ENCODE measurements at places on chromosomes 11 and 22.

GRCh38 chr11:88383447-88383846 is 45.9 kb upstream of the CTSC start:
- DNase-seq, result no peak

DNA sequence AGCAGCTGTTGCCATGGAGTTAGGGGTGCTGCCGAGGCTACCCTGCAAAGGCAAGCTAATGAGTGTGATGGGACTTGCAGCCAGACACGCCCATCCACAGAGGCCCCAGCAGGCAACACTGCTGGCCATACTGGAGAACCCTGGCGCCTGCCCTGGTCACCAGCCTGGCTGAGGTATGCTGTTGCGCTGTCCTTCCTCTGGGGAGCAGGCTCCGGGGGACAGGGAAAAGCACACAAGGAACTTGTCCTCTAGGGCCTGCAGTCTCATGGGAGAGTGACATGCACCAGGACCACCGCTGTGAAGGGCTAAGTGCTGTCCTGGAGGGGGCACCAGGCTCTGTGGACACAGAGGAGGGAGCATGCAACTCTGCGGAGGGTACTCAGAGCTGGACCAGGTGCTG is 35.8 kb downstream of the TOM1 start:
- no peak for DNase-seq

GRCh38 chr11:57667117-57667735 is 688 bp upstream of the ZDHHC5 start:
- DNase-seq, result peak; percentile 79

GRCh38 chr11:121082670-121083069 is 18.4 kb upstream of the TECTA start:
- no peak for DNase-seq

DNA sequence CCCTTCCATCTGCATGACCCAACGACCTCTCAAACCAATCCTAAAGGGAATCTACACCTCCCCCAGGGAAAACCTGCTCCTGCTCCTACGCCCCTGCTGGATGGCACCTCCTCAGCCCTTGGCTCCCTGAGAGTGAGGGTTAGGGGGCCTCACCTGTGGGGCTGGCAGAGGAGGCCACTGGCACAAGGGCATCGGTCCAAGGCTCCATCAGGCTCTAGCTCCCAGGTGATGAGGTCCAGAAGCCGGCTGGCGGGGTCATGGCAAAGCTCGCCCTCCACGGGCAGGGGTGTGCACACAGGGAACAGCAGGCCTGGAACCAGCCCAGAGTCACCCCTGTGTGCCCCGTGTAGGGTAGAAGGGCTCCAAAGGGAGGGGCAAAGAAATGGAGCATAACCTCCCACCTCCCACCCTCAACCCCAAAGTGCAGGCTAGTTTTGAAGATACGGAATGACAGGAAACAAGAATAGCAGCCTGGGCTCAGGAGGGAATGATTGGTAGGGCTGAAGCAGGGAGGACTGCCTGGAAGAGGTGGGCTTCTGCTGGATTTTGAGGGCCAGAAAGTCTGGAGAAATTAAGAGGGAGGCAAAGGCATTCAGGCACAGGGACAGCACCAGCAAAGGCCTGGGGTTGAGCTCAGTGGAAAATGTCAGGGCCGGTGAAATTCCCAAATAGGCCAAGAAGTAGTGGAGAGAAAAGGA is 42.6 kb downstream of the DKK3 start:
- no peak for DNase-seq

- DNase-seq, result no peak
These were observed 25.9 kb upstream of the HTATIP2 start for GRCh38 chr11:20337526-20338154.

DNA sequence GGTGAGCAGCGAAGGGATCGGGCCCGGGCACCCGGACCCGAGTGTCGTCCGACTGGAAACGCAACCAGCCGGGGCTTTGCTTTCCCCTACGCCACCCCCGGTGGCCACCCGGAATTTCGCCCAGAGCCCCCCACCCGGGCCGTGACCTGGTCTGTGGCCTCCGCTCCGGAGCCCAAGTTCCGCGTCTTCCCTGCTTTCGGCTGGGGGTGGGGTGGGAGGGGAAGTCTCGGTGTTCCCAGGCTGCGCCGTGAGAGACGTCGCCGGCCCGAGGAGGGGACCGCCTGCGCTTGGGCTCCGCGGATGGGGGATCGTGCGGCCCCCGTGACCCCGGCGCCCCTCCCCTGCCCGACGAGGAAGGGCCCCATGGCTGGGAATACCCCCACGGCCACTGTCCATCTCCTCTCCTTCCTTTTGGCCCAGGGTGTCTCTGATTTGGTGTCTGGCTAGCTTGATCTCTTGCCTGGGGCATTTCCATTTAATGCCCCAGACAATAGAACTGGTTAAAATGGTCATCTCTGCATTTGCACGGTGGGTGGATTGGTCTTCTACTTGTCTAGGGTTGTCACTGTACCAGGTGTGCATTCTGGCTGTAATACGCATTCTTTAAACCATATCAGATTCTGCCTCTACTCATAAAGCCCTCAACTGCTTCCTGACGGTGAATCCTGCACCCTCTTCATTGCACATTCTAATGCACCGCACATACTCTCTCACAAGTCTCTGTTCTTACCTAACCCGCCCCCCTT is 789 bp downstream of the SIK2 start:
- no peak for DNase-seq

GRCh38 chr11:79931692-79932091 is 490.9 kb upstream of the TENM4 start:
- DNase-seq, result no peak

GRCh38 chr11:59142530-59143507 is at the start of gene FAM111A:
Gene FAM111A, plus strand, starts transcription at chr11:59142856. Its CDS starts 6,017 bp downstream, at chr11:59148873.
- peak; percentile 64 for DNase-seq

DNA sequence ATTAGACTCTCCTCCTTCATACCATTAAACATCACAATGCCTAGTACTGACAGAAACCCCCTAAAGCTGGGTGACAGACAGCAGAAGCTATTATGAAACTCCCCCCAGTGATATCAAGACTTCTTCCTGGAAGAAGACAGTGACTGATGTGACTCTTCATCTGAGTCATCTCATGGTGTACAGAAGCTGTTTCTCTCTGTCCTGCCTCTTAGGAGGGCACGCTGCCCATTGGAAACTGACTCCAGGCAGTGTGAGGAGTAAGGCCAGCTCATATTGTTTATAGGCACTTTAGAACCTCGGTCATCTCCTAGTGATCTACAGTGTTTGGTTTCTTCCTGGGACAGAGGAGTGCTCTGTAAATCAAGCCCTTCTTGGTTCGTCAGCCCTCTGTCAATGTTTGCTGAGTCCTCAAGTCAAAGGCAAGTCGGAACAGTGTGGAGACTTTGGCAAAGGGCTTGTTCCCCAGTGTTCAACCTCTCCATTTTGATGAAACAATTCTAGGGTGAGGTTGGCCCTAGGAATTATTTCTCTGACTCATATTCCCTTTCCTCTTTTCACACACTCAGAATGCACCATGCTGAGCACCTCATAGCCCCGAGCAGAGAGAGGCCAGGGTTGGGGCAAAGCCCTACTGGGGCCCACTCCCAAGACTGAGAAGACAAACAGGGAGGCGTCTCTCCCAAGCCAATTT is 172.5 kb upstream of the TMEM45B start:
- no peak for DNase-seq

GRCh38 chr11:64284048-64284961 is at the start of gene BAD:
Gene BAD, minus strand, starts transcription at chr11:64284665. Its CDS starts 297 bp downstream, at chr11:64284368.
- DNase-seq, result peak; percentile 88

GRCh38 chr11:55658608-55659007 is 3.4 kb upstream of the OR4C6 start:
- DNase-seq, result no peak

GRCh38 chr11:65641297-65642013 is 3.6 kb downstream of the SIPA1 start:
- no peak for DNase-seq

DNA sequence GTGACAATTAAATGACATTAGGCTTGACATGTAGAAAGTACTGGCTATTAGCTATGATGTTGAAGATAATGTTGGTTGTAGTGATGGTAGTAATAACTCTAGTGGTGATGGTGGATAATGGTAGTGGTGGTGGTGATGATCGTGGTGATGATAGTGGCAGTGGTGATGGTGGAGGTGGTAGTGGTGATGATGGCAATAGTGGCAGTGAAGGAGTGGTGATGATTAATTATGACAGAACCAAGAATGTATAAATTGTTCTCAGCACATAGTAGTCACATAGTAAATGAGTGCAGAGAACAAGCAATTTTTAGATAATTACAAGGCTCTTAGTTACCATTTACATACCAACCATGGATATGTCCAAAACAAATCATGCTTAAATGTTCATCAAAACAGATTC is 5.3 kb upstream of the CD44 start:
- DNase-seq, result no peak

- DNase-seq, result no peak
These were observed 2.7 kb upstream of the KRTAP5-4 start for GRCh38 chr11:1624621-1625020.

DNA sequence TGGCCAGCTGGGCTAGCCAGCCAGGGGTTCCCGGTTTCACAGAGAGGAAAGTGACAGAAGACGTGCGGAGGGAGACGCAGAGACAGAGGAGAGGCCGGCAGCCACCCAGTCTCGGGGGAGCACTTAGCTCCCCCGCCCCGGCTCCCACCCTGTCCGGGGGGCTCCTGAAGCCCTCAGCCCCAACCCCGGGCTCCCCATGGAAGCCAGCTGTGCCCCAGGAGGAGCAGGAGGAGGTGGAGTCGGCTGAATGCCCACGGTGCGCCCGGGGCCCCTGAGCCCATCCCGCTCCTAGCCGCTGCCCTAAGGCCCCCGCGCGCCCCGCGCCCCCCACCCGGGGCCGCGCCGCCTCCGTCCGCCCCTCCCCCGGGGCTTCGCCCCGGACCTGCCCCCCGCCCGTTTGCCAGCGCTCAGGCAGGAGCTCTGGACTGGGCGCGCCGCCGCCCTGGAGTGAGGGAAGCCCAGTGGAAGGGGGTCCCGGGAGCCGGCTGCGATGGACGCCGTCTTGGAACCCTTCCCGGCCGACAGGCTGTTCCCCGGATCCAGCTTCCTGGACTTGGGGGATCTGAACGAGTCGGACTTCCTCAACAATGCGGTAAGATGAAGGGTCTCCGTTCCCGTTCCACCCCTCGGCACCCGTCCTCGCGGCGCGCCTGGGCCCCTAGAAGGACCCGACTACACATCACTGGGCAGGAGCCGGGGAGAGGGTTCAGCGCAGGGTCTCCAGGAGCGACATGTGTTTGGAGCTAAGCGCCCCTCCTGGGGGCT is at the start of gene CREB3L1:
Gene CREB3L1, plus strand, starts transcription at position 41 of the 765 bp plus-strand sequence. Its CDS starts 450 bp downstream, at position 491.
- no peak for DNase-seq

DNA sequence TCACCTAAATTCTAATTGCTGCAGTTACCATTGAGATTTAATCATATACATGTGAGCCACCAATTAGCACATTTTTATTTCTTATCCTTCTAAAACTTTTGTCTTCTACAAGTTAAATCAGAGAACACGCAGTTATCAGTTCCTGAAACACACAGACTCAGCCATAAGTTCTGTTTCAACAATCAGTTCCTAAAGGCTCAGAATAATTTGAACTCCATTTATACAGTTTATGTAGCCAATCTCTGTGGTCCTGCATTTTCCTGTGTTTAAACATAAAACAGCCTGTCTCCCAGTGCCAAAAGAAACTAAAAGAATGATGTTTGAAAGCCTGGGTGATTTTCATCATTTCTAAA is 2.9 kb downstream of the PLAAT3 start:
- no peak for DNase-seq

DNA sequence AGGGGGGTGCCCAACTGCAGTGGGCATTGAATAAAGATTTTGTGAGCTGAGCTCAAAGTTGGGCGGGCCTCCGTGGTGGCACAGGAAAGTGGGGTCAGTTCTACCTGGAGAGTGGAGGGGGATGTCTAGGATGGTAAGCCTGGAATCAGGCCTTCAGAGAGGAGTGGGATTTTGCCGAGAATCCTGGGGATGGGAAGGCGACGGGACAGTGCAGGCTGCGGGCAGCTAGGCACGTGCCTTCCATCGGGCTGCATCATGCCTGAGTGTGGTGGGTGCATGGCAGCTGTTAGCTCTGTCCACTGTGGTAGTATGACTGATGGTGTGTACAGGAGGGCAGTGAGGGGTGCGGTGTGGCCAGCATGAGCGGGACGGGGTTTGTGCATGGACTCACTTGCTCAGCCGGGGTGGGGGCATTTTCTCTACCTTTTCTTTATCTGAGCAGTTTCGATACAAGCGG is 3.6 kb downstream of the SHANK3 start:
- DNase-seq, result no peak

GRCh38 chr11:73977856-73978519 is 4.7 kb downstream of the UCP2 start:
- DNase-seq, result no peak

GRCh38 chr11:123799438-123799837 is 6.7 kb downstream of the OR6M1 start:
- DNase-seq, result no peak

GRCh38 chr11:68043029-68043348 is 4.2 kb downstream of the TCIRG1 start:
- DNase-seq, result no peak

GRCh38 chr11:776263-776560 is 1.1 kb downstream of the GATD1 start:
- DNase-seq, result no peak
